GM13976 (cell line): ENCODE measurements at places on chromosomes 16 and 17.

GRCh38 chr16:68276223-68276622 is 11.9 kb downstream of the SLC7A6 start:
- DNase-seq = no peak

GRCh38 chr17:80082403-80083135 is 18.8 kb upstream of the GAA start:
- peak; percentile 88 for DNase-seq

GRCh38 chr17:49969795-49970389 is 902 bp downstream of the DLX4 start:
- DNase-seq = no peak

- DNase-seq = no peak
These were observed 135.6 kb upstream of the IRX3 start for GRCh38 chr16:54422159-54422558.

DNA sequence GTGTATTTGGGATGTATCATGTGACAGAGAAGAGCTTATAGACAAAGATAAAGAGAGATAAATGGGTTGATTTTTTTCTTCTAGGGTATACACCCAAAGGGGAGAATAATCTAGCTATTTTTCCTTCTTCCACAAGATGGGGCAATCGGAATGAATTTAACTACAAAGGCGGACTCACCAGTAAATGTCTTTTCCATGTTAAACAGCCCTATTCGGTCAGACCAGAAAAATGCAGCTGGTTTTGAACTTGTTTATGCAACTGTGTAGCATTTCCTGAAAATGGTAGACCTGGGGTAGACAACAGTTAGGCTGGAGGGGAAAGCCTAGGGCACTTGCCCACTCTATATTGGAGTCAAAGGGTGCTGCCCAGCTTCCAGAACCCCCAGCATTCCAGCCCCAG is 477.1 kb downstream of the TOX3 start:
- DNase-seq = no peak

GRCh38 chr16:82628711-82629110 is 1.9 kb downstream of the CDH13 start:
- DNase-seq = no peak

GRCh38 chr17:73043686-73044581 is 48.6 kb downstream of the SLC39A11 start:
- DNase-seq = no peak

DNA sequence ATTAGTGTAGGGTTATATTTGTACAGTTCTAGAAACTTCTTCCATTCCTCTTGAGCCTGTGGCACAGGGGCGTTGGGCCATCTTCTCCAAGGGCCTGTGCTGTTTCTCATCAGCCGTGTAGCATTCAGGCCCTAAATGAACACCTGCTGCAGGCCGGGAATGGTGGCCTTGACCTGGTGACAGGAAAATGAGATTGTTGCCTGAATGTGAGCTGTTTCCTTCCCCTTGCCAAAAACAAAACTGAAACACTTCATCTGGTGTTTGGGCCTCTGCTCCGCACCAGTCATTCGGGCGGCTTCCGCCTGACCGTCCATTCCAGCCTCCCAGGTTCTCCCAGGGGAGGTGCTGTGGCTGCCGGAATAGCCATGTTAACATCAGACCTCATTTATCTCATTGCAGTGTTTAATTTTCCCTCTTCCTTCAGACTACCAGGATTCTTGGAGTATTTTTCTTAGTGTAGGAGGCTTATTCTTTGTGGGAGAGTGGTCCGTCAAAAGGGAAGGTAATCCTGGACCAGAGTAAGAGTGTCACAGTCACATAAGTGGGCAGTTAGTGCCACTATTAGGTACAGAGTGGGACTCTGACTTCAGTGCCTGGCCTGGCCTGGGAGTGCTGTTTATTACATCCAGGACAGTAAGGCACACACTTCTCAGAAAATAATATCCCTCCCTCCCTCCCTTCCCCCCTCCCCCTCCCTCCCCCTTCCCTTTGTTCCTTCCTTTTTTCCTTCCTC is 61.9 kb downstream of the WWP2 start:
- DNase-seq = peak; percentile 76

DNA sequence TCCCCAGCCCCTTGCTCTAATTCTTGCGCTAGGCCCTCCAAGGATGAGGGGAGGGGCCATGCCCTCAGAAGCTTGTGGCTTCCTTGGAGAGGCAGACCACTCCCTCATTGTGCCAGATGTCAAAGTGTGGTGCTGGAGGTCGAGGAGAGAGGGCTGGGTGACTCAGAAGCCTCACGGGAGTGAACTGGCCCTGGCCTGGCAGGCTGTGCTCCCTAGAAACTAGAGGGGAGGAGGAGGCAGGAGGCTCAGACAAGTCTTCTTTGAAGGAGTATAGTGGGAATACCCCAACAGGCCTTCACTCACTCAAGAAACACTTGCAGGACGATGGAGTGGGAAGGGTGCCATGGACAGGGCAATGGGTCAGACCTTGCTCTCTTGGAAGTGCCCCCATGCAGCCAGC is 18.5 kb downstream of the ANKRD40 start:
- DNase-seq = peak; percentile 13

- peak; percentile 95 for DNase-seq
These were observed at the start of gene PGAP6 for GRCh38 chr16:381789-382717. Gene PGAP6, minus strand, starts transcription at chr16:381978. Its CDS starts 157 bp downstream, at chr16:381821.

DNA sequence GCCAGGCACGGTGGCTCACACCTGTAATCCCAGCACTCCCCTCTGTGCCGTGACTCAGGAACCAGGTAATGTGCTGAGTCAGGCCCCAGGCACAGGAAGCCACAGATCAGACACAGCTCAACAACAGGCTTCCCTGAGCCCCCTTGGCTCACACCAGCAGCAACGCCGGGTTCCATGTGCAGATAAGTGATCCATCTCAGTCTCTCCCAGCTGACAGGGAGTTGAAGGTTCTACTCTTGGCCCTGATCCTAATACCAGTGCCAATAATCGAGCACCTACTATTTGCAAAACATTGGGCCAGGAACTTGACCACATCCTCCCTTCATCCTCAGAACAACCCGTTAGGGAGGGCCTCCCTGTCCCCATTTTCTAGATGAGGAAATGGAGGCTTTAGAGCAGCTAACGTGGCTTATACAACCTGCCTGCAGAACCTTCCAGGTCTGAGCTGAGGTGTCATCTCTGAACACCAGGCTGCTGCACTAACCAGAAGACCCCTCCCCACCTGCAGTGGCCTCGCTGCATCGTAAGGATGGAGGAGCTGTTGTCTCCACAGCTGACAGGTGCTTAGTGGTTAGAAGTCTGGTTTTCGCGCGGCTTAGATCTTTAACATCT is 64.8 kb upstream of the AMZ2 start:
- DNase-seq = peak; percentile 60

DNA sequence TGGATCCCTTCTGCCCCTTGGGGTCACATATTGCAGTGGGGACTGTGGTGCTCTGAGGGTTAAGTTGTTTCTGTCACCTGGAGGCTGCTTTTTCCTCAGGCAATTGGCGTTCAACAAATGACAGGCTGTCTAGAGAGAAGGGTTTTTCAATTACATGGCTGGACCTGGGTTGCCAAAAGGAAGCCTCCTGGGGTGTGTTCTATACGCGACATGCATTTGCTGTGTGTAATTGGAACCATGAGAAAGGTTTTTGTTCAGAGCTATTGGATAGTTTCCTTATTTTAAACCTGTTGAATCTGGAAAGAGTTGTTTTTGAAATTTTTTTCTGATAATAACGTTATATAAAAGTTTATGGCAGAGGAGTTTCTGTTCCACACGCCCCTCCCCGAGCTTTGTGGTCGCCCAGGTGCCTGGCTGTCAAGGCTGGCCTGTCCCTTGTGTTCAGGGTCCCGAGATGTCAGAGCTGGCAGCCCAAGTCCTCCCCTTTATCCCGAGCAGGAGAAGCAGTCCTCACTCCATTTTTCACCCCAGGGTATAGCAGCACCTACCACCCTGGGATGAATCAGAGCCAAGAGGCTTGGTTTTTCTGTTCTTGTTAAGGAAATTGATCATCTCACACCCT is 26.1 kb upstream of the ZNF750 start:
- no peak for DNase-seq

DNA sequence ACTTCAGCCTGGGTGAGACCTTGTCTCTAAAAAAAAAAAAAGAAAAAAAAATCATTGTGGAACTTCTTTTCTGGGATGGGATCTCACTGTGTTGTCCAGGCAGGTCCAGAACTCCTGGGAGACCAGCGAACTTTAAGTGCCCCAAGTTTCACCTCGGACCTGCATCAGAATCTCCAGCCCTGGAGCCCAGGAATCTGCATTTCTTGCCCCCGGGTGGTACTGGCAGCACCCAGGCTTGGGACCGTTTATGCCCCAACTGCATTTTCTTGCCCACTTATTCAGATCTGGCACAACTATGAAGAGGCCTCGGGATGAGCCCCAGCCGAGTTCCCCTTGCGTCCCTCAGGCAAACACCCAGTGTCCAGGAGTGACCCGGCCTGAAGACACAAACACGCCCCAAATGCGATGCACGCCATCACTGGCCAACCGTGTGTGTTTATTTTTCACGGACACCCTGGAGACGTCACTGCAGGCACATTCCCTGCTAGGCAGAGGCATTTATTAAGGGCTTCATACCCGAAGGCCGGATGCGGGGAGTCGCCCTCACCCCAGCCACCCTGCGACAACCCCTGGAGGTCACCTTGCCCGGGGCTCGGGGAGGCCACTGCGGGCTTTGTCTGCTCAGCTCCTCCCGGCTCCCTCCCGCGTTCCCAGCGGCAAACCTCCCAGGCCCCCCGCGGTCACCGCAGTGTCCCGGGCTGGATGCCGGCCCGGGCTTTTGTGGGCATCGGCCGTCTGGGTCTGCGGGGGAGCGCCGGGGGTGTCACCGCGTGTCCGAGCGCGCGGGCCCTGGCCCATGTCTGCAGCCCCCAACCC is 684 bp upstream of the SPIRE2 start:
- DNase-seq = no peak

- no peak for DNase-seq
These were observed 1.6 kb downstream of the HSD11B2 start for GRCh38 chr16:67432506-67432890.

DNA sequence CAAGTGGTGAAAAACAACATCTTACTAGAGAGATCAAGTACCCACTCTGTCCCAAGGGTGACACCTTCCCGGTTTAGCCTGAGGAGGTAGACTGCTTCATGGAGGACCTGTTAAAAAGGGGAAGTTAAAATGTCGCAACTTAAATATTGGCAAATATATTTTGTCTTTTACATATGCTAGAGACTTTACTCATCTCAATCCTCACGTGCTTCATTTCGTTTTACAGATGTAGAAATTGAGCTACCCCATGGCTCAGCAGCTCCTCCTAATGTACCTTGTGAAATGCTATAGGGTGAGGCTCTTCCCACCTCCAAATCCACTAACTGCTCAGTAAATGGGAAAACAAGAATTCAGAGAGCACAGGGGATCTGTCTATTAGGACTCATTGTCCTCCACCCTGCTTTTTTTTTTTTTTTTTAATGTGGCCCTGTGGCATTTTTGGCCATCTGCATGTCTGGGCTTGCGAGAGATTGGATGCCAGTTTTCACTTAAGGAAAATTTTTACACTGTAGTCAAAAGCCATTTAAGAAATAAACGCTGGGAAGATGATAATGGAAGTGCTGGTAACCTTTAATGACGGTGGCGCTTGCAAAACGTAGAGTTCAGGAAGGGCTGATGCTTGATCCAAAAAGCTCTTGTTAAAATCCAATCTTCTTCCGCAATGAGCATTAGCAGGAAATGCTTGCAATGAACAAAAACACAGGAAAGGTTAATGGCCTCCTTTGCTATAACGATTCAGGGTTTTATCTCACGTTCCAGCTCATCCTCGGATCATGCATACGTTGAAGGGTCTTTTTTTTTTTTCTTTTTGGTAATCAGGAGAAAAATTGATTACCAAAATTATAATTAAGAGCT is 39.8 kb downstream of the HSBP1 start:
- DNase-seq = no peak

DNA sequence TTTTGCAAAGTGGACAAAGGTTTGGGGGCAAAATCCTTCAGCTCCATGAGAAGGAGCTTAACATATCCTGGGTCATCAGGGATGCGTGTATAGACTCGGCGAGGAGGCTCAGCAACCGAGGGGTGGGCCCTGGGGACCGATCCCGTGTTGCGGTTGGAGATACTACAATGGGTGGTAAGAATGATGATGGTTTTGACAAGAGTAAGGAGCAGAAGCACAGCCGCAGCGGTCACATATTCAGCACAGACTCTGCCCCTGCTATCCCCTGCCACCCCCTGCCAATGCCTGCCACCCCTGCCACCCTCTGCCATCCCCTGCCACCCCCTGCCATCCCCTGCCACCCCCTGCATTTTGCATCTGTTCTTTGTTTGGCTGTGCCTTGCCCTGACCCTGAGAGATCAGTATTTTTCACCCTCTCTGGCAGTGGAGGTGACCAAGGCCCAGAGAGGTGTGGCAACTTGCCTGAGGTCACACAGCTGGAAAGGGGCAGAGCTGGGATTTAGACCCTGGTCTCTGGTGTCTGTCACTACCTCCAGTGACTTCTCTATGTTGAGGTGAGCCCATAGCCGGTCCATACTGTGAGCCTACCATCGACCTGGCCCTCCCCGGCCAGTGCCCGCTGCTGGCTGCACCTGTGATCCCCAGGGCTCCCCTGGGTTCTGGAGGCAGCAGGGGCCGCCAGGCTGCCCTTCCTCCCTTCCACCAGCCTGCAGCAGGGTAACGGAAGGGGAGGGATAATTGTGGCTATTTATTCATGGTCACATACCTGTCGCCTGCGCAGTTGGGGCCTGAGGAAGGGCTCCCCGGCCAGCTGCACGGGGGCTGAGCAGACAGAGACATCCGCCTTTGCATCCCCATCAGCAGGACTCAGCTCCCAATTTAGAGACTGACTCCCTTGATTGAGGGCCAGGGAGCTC is 74.9 kb upstream of the CBX4 start:
- DNase-seq = no peak

DNA sequence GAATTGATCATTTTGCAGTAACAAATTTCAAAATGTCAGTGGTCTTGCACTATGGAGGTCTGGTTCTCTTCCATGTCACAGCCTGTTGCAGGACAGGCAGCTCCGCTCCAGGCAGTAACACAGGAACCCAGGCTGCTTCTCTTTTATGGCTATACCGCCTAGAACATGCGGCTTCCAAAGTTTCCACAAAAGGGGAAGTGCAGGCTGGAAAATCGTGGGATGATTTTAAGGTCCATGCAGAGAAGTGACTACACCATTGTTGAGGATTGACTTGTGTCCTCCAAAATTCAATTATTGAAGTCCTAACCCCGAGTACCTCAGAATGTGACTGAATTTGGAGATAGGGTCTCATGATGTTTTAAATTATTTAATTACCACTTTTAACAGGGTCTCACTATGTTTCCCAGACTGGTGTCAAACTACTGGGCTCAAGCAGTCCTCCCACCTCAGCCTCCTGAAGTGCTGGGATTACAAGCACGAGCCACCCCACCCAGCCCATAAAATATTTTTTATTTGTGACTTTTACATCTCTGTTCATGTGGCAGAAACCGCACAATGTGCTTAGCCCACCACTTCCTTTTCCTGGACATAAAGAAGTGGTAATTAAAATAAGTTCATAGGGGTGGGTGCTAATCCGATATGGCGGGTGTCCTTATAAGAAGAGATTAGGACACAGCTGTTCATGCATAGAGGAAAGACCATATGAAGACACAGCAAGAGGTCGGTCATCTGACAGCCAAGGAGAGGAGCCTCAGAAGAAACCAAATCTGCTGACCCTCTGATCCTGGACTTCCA is 279.2 kb upstream of the RPL38 start:
- no peak for DNase-seq

GRCh38 chr17:32623196-32623595 is 136.4 kb downstream of the CDK5R1 start:
- no peak for DNase-seq
